ENCODE measurements at places on chromosomes 1 and 21.

GRCh38 chr1:8031176-8031785 is 5.2 kb upstream of the ERRFI1 start:
- peak; percentile 83 for DNase-seq

DNA sequence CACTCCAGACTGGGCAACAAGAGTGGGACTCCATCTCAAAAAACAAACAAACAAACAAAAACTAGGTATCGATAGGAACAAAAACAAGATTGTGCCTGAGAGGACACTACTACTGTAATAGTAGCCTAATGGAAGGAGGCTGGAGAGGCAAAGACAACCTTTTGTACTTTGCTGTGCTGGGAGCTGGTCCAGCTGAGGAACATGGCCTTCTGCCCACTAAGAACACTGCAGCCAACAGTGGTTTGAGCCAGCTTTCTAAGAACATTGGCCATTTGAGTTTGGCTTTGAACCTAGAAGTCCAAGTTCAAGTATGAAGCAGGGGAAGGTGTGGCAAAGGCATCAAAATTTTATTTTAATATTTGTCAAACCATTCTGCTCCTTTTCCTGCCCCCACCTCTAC is 22.7 kb upstream of the RGS8 start:
- no peak for DNase-seq

GRCh38 chr21:27535188-27535587 is 568.3 kb upstream of the ADAMTS5 start:
- no peak for DNase-seq

GRCh38 chr1:90220941-90221693 is 226.2 kb downstream of the ZNF326 start:
- DNase-seq = peak; percentile 44

GRCh38 chr1:197771386-197771785 is 3.9 kb downstream of the DENND1B start:
- DNase-seq = no peak

GRCh38 chr1:43957407-43958040 is 10.8 kb downstream of the IPO13 start:
- DNase-seq = no peak
